ENCODE measurements at places on chromosomes 5 and 9.

DNA sequence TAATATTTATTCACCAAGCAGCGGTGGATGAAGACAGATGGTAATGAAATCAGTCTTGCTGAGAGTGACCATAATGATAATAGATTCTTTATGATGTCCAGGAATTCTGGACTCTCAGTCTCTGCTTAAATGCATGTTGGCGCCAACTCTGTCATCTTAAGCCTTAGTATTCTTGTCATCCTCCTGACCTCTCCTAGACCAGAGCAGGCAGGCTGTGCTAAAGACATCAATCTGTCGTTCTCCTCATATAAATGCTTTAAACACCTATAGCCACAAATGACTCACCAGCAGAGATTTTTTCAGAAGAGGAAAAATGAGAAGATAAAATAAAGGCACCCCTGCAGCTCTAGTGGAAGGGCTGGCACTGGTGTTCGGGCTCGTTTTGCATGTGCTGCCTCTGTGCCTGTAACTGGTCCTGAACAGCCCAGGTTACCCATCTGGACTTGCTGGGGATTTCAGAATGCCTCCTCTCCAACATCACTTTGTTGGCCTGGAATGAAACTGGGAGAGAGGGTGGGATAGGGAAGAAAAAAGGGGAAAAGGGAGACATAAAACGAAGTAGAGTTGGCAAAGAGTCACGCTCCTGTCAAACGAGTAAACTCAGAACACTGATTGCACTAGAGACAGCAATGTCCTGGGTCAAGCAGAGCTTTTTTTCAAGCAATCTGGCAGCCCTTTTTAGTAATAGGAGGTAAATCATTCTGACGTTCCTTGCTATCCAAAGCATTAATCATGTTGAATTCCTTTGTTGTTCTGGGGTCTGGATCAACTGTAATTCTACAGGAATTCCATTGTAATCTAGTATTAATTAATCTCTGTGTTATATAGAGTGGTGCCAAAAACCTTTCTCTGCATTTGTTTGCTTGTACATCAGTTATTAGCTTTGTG is 195.5 kb upstream of the CLINT1 start:
- no peak for DNase-seq

GRCh38 chr5:33842456-33842855 is 49.3 kb downstream of the ADAMTS12 start:
- DNase-seq: no peak

- no peak for DNase-seq
Measured at GRCh38 chr5:134845335-134845851, 375 bp upstream of the C5orf24 start.

DNA sequence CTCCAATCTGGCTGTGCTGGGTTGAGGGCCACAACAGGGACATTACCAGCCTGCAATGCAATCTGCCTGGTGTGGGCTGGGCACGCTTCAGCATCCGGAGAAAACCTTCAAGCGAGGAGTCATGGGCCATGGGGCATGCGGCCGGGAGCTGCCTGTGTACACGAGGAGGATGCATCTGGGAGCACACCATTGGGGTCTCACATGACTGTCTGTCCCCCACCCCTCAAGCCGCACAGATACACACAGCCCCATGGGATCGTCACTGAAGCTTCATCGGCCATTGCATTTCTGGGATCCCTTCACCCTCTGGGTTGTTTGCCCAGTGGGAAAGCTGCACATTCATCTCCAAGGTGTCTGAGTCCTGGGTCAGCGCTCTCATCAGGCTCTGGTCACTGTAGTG is 9.9 kb downstream of the LCN1 start:
- no peak for DNase-seq

DNA sequence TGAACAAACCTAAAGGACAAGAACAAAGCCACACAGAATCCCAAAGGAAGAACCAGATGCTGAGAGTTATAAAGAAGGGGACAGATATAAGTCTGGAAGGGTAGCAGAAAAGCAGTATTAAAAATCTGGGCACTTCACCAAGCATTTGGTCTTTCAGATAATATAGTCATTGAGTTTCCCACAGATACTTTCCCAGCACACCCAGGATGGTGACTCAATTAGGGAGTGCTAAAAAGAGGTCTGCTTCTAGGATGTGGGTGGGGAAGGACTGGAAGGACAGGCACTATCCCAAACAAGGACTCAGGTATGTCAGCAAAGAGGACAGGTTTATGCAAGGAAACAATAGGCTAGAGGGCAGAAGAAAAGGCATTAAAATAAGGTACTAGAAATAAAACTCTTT is 59.3 kb downstream of the DIAPH1 start:
- DNase-seq: no peak

DNA sequence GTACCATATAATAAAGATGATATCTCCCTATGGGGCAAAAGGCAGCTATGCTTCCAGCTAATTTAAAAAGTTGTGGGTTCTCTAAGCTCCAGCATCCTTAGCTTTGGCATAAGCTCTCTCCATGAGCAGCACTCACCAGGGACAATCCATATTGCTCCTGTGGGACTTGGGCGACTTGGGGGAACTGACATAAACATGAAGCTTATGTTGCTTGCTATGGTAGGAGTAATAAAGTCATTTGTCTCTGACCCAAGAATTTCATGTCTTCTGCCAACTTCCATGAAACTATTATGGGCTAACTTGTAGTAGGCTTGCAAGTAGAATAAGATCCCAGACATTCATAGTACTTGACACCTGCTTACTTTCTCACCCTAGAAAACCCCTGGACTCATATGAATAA is 36.2 kb upstream of the TLE4 start:
- no peak for DNase-seq

- no peak for DNase-seq
Measured at GRCh38 chr9:79925326-79925725, 353.6 kb downstream of the TLE4 start.

DNA sequence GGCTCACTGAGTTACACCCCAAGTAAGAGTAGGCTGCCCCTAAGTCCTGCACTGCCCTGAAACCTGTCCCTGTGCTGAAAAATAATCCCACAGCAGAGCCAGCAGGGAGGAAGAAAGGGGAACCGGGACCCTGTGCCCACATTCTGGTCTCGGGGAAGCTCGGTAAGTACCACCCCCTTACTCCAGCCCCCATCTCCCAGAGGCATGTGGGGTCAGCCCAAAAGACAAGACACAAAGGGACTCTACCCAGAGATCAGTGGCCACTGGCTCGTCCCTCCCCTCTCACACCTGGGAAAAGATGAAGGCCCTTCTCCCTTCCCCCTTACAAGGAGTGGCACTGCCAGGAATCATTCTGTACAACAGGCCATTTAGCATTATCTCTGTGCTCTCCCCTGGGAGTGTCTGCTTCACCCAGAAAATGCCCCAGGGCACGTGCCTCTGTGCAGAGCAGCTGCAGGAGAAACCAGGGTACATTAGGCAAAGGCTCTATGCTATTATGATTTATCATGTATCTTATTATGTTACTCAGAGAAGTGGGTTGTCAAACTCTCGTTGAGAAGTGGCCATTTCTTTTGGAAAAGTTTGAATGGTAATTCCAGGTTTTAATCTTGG is 71.3 kb downstream of the NDFIP1 start:
- DNase-seq: no peak

DNA sequence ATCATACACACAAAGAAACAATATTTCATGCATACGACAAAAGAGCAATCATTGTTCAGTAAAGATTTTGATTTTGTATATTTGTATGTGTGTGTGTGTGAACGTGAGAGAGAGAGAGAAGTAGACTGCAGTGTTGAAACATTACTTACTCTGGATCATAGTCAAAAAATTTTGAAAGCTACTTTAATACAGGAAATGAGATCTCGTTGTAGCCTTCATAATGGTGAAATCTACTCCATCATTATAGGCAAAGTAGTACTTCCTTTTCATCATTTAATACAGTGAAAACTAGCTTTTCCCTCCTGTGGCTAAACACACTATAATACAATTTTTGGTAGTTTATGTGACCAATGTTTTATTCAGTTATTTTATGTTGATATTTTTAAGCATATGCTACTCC is 1427.7 kb upstream of the C9orf72 start:
- no peak for DNase-seq

DNA sequence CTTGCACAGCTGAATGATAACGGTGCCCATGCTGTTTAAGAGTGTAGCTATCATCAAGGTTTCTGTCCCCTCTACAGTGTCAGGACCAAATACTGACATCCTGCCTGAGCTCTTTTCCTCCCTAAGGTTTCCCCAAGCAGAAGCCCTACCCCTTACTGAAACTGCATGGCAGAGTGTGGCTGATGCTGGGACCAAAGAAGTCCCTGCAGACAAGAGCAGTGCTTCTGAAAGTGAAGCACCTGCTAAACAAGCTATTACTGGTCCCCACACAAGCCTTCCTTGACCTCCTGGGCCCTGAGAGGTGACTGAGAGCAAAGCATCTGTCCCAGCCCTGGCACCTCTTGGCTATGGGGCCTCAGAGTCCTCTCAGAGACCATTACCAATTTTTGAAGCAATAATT is 56.1 kb downstream of the CFAP90 start:
- no peak for DNase-seq

DNA sequence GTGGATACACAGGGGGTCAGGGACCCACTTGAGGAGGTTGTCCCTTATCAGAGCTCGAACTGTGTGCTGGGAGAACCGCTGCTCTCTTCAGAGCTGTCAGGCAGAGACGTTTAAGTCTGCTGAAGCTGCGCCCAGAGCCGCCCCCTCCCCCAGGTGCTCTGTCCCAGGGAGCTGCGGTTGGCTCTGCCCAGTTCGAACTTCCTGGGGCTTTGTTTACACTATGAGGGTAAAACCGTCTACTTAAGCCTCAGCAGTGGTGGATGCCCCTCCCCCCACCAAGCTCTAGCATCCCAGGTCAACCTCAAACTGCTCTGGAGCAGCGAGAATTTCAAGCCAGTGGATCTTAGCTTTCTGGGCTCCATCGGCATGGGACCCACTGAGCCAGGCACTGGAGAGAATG is 15.9 kb downstream of the SRD5A1 start:
- no peak for DNase-seq

- DNase-seq: no peak
Measured at GRCh38 chr9:72592502-72593403, 71.3 kb downstream of the TMC1 start.

DNA sequence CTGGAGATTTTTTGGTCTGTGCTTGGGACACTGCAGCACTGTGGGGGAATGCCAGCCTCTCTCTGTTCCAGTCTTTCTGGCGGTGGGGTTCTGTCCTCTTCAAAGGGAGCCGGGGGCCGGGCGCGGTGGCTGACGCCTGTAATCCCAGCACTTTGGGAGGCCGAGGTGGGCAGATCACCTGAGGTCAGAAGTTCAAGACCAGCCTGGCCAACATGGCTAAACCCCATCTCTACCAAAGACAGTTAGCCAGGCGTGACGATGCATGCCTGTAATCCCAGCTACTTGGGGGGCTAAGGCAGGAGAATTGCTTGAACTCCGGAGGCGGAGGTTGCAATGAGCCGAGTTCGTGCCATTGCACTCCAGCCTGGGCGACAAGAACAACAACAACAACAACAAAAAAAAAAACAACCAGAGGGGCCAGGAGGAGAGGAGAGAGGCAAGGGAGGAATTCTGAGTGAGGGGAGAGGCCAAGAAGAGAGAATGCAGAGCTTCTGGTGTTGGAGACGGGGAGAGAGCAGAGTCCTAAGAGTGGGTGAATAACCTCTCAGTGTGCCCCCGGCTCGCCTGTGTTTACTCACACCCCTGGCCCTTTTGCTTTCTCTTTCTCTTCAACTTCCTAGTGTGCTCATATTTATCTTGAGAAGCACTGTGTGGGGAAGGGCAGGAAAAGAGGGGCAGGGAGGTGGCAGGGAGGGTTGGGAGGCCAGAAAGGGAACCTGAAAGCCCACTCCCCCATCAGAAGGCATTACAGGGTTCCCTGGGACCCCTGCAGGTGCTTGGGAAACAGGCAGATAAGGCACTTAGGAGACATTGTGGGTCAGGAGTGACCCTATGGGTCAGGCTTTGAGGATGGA is 3.2 kb upstream of the SET start:
- DNase-seq: no peak

DNA sequence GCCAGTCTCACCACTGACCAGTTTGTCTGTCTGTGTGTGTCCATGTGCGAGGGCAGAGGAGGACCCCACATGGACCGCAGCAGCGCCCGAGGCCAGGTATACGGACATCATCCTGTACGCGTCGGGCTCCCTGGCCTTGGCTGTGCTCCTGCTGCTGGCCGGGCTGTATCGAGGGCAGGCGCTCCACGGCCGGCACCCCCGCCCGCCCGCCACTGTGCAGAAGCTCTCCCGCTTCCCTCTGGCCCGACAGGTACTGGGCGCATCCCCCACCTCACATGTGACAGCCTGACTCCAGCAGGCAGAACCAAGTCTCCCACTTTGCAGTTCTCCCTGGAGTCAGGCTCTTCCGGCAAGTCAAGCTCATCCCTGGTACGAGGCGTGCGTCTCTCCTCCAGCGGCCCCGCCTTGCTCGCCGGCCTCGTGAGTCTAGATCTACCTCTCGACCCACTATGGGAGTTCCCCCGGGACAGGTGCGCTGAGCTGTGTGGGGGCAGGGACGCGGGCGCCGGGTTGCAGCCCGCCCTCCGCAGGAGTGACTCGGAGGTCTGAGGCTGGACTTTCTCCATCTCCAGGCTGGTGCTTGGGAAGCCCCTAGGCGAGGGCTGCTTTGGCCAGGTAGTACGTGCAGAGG is 6.5 kb downstream of the FGFR4 start:
- no peak for DNase-seq

DNA sequence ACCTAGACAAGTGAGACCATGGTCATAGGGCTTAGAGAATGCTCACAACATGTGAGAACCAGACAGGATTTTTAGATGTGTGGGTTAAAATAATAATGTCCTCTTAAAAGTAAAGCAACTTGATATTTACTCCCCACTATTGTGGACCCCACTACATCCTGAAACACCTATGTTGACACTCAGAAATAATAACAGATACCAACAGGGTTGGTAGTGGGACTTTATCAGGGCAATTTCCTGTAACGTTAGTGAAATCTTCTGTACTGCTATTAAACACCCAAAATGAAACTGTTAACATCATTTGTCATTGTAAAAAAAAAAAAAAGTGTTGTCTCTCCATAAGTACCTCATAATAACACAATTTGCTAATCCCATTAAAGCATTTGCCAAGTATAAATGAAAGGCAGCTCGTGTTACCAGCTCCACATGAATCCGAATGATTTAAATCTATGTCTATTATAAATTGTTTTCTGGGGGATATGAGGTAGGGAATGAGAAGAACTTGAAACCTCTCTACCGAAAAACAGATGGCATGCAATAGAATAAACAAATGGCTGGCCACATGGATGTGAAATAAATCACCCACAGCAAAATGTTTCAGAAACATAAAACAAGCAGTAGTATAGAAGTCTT is 285.9 kb downstream of the ARHGEF28 start:
- no peak for DNase-seq

- no peak for DNase-seq
Measured at GRCh38 chr5:145118127-145118526, 717.0 kb downstream of the PRELID2 start.

GRCh38 chr9:81083854-81084512 is 605.4 kb downstream of the TLE1 start:
- no peak for DNase-seq

DNA sequence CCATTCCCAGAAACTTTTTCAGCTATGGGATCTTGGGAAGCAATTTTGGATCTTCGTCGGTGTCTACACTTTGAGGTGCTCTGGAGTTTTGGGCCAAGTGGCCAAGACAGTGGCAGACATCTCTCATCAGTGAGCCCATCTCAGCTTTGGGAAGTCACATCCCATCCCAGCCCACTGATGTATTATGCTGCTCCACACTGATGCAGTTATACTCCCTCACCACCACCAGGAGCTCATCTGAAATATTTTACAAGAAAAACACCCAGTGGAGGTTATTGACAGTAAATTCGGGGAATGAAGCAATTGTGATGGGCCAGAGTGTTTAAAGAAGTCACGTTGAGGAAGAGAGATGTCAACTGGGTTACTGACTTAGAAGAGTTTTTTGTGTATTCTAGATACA is 378.0 kb downstream of the KDM4C start:
- no peak for DNase-seq
